Activated CD4-positive, alpha-beta T cell treated with anti-CD3 and anti-CD28 coated beads, Interleukin-2, amount 50 U/mL, for 4 hours (primary cell): ENCODE measurements at places on chromosomes 7 and 10.

DNA sequence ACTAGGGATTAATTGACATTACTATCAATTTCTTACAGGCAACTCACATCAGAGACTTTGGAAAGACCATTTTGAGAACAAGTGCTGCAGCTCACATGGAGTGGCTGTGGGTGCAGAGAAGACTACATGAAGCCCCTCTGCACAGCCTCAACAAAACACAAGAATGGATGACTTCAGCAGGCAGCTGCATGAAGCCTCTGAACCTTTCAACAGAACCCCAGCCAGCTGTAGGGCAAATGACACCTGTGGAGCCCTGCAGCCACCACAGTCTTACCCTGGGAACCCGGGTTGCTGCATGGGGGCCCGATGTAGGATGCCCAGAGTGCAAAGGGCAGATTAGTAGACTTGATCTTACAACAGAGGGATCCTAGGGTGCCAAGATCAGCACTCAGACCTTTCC lies 62.0 kb upstream of the CAMK2B start:
- no peak for DNase-seq

DNA sequence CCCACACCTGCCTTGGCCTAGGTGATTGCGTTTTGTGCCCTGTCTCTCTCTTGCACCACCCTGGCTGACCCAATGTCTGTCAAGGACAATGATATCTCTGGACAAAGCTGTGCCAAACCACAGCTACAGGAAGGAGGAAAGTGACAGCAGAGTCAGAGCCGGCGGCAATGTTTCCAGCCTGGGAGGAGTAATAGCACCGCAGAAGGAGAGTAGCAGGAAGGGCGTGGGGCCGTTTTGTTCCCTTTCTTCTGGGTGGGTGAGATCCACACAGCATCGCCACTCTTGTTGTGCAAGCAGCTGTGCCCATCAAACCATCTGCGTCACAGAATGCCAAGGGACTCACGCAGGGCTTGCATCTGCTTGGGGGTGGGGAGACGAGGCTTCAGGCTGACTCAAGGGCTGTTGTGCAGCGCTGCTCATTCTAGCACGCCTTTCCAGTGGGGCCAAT lies 341.6 kb upstream of the AUTS2 start:
- no peak for DNase-seq

- no peak for DNase-seq
Observed at GRCh38 chr10:129949411-129949810, 14.7 kb downstream of the EBF3 start.

- DNase-seq, result no peak
Observed at GRCh38 chr10:34789966-34790506, 25.1 kb downstream of the PARD3 start.

DNA sequence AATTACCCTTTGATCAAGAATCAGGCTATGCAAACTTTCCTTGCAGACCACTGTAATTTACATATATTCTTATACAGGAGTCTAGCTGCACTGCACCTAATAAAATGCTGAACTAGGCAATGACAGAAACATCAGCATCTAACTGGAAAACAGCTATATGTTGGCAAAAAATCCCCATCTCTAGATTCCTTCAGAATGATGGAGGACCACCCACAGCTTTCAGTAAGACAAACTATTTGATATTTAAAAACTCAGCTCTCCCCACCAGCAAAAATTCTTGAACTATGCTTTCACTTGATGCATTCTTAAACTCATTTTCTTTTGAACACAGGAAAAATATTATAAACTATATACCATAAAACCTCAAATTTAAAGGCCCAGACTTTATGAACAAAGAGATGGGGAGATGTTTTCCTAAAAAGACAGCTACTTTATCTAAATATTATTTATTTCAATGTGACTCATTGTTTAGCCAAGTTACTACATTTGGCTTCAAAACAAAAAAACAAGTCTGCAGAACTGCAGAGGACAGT lies 77.4 kb downstream of the SEMA3C start:
- DNase-seq, result no peak

- DNase-seq, result no peak
Observed at GRCh38 chr7:98364220-98364619, 36.7 kb downstream of the BAIAP2L1 start.

DNA sequence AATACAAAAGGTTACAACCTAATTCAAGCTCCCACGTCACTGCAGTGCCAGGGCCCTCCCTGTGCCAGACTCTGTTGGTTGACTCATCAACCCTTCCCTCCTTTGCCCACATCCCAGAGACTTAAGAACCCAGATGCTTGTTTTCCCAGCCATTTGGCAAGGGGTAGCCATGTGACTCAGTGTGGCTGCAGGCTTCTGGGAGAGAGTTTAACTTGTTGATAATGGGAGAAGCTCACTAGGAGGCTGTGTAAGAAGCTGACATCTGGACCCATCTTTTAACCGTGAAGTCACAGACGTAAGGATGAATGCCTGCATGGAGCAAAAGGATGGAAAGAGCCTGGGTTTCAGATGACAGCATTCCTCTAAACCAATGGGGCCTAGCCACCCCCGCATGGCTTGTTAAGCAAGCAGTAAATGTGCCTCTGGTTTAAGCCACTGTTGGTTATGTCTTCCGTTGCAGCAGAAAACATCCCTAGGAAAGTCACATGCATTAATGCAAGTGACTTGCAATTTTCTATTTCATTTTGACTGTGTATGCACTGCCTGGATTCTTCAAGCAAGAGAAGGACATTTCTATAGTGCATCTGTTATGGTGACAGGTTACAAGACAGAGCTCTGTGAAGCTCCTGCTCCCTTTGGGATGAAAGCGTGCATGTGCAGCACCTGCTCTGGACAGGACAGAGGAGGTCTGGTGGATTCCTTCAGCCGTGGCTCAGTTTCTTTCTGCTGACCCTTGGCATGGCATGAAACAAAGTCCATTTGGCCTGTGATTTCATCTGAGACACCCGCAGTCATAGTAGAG lies 57.5 kb upstream of the CREB5 start:
- DNase-seq, result no peak

DNA sequence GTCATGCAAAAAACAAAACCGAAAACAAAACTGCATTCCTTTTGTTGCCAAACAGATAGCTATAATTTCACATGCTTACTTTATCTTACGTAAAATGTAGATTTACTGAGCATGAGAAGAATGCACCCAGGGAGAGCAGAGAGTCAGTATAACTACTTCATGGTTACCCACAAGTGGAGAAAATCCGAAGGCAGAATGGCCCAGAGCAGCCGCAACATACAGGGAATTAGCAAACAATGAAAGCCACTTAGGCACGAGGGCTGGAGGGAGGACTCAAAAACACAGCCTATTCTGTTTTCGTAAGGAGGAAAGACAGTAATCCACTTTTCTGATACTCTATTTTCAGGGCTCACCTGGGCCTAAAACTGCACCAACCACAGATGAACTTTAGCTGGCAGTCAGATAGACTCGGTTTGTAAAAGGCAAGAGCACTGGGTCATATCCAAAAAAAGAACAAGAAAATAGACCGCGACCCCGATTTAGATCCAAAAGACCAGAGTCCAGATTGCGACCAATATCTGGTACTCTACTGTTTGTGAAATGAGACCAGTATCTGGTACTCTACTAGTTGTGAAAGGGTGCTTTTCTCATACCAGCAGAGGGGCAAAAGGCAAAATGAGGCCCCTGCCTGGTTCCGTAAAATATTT lies 1.3 kb downstream of the ITPRIP start:
- DNase-seq, result no peak
